ENCODE measurements at places on chromosomes 7 and 10.

GRCh38 chr10:93554760-93555432 is 11.6 kb upstream of the FFAR4 start:
- DNase-seq = peak; percentile 24

DNA sequence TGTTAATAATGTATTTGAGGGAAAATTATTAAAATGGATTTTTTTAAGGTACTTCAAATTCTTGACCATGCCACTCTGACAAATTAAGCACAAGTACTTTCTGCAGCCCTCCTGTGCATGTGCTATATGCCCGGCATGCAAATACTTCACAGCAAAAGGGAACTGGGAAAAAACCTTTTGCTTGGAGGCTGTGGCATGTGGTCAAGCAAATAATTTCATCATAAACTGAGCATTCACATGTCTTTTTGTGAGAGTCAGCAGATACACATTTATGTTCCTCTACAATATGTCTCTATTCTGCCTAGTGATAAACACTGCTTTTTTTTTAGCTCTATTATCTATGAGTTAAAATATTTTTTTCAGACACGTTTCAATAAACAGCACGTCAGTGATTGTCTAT is 53.7 kb upstream of the SEMA3A start:
- DNase-seq = no peak

DNA sequence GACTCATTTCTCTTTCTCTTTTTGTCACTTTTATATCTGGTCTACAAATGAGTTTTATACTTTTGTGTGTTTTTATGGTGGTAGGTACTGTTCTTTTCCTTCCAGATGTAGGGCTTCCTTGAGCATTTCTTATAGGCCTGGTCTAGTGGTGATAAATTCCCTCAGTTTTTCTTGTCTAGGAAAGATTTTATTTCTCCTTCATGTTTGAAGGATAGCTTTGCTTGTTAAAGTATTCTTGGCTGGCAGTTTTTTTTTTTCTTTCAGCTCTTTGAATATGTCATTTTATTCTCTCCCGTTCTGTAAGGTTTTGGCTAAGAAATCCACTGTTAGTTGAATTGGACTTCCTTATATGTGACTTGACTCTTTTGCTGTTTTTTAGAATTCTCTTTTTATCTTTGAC is 292.7 kb downstream of the RPS24 start:
- DNase-seq = no peak

GRCh38 chr7:69203871-69204270 is 394.4 kb upstream of the AUTS2 start:
- no peak for DNase-seq

DNA sequence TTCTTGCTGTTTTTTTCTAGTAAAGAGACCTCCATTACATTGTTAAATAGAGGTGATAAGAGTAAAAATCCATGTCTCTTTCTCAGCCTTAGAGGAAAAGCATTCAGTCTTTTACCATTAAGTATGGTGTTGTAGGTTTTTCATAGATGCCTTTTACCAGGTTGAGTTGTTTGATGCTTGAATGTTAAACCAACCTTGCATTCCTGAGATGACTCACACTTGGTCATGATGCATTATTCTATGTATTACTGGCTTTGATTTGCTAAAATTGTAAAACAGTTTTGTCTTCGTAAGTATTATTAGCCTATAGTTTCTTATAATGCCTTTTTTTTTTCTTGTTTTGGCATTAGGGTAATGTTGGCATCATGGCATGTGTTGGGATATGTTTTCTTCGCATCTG is 90.0 kb downstream of the ANKRD61 start:
- no peak for DNase-seq
